Cortex of kidney (tissue), 1 donor: ENCODE measurements at places on chromosomes 6 and 20.

- no peak for DNase-seq
These were observed 922.8 kb upstream of the MAP3K7 start for GRCh38 chr6:91509711-91510110.

DNA sequence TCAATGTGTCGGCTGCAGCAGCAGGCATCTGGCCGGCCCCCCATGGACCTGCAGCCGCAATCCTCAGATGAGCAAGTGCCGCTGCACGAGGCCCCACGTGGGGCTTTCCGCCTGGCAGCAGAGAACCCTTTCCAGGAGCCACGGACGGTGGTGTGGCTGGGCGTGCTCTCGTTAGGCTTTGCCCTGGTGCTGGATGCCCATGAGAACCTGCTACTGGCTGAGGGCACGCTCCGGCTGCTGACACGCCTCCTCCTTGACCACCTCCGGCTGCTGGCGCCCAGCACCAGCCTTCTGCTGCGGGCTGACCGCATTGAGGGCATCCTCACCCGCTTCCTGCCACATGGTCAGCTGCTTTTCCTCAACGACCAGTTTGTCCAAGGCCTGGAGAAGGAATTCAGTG, 3.5 kb downstream of the AP5S1 start:
- DNase-seq: no peak

GRCh38 chr20:36720510-36720909, 25.4 kb downstream of the NDRG3 start:
- no peak for DNase-seq

DNA sequence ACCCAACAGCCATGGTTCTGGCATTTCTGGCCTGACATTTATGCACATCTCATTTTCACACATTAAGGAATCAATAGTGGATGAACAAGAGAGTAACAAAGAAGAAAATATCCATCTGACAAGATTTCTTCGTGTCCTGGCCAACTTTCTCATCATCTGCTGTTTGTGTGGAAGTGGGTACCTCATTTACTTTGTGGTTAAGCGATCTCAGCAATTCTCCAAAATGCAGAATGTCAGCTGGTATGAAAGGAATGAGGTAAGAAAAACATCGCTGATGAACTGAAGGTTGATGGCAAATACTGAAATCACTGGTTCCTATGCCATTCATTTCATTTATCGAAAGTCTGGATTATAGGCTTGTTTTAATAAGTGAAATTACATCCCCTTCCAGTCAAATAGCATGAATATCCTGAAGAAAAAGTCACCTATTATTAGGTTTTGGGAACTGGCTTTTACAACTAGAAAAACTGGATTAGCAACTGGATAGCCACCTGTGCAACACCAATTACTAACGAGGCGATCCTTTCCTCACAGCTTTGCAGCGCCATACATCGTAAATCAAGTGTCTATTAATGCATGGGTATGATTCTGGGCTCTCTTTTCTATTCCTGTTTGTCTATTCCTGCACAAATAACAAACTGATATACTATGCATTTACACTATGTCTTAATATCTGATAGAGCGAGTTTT, 50.2 kb upstream of the NOP56 start:
- no peak for DNase-seq

- no peak for DNase-seq
These were observed 81.6 kb downstream of the OLIG3 start for GRCh38 chr6:137412562-137412961.

- no peak for DNase-seq
These were observed 649.7 kb upstream of the GJE1 start for GRCh38 chr6:141482796-141483597.

DNA sequence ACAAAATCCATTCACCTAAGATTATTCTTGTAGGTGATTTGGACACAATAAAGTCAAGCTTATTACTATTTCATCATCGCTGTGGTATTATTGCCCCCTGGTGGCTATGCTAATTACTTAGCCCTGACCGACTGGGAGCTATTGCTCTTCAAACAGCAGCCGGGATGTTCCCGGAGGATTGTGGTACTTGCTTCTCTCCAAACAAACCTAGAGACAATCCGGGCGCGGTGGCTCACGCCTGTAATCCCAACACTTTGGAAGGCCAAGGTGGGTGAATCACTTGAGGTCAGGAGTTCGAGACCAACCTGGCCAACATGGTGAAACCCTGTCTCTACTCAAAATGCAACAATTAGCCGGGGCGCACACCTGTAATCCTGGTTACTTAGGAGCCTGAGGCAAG, 15.4 kb upstream of the STMND1 start:
- DNase-seq: no peak

DNA sequence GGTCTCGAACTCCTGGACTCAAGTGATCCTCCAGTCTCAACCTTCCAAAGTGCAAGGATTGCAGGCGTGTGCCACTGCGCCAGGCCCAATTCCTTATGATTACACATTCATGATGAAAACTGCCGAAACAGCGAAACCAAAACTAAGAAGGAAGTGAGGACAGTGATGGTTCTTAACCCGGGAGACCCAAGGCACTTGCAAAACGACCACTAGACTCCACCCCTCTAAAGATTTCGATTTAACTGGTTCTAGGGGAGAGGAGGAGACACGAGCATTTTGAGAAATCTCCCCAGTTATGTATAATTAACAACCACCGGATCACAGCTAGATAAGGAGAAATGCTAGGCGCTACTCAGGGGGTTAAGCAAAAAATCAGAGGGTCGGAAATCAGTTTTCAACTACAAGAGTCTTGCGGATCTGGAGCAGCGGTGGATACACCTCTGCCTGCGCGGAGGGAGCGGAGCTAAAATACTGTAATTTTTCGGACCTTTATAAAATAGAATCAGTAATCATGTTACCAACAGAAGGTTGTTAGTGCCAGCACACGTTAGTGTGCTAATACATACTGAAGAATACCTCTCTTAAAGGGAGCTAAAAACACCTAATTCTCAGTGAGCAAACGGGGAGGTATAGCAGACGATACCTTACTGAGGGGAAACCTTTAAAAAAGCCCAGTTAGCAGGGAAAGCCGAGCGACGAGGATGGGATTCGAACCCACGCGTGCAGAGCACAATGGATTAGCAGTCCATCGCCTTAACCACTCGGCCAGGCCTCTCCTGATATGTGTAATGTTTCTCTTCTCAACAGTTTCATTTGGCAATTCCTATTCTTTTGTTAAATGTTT, 60.0 kb upstream of the BTN3A2 start:
- DNase-seq: no peak
